ENCODE measurements at places on chromosomes 2 and 18.

GRCh38 chr2:133077269-133077822 lies 407.3 kb upstream of the LYPD1 start:
- DNase-seq, result no peak

- DNase-seq, result peak; percentile 71
These were observed 76.1 kb upstream of the PMAIP1 start for GRCh38 chr18:59823596-59824195.

DNA sequence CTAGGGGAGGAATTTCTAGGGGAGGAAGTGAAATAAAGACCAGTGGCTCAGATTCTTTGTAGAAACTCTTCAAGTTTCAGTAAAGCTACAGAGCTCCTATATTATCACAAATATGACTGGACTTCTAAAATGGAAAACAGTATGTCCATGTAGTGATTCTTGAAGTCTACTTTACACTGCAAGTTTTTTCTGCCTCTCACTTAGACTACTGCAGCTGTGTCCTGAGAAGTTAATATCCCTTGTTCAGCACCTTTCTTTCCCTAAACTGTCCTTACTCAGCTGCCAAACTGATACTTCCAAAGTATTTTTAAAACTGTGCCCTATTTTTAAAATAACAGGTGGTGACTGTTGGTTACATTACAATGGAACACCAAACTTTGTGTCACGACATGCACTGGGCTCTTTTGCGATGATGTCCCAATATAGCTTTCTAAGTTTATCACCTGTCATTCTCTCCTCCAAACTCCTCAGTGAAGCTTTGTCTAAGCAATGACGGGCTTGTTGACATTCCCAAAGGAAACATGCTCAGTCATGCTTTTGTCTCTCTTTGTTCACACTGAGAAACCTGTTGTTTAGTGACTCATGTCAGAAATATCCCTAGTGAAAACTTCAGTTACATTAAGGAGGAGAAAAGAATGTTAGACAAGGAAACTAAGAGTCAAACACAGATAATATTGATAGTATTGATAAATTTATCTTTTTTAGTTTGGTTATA lies 341.1 kb downstream of the ARL6IP6 start:
- DNase-seq, result no peak

DNA sequence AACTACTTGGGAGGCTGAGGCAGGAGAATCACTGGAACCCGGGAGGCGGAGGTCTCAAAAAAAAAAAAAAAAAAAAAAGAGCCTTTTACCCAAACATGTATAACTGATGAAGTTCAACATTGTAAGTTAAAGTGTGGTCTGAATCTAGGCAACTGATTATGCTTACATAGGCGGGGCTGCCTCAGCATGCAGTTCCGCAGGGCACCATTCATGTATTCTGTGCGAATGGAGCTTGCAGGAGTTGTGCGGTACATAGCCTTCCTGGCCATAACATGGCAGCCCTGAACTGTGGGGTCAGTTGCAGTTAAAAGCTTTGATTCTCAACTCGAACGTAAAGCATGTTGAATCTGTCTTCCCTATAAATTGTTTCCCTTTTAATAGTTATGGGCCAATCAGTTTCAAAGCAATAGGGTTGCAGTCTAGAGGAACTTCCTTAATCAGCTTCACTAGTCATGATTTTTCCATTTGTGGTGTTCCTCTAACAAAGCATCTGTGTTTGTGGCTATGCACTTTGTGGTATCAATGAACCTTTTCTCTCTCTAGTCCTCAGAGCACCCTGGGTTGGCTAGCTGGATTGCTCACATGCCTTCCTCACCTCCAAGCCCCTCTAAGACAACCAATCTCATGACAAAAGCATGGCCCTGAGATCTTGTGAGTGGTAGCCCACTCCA lies 30.6 kb upstream of the CEP68 start:
- no peak for DNase-seq

DNA sequence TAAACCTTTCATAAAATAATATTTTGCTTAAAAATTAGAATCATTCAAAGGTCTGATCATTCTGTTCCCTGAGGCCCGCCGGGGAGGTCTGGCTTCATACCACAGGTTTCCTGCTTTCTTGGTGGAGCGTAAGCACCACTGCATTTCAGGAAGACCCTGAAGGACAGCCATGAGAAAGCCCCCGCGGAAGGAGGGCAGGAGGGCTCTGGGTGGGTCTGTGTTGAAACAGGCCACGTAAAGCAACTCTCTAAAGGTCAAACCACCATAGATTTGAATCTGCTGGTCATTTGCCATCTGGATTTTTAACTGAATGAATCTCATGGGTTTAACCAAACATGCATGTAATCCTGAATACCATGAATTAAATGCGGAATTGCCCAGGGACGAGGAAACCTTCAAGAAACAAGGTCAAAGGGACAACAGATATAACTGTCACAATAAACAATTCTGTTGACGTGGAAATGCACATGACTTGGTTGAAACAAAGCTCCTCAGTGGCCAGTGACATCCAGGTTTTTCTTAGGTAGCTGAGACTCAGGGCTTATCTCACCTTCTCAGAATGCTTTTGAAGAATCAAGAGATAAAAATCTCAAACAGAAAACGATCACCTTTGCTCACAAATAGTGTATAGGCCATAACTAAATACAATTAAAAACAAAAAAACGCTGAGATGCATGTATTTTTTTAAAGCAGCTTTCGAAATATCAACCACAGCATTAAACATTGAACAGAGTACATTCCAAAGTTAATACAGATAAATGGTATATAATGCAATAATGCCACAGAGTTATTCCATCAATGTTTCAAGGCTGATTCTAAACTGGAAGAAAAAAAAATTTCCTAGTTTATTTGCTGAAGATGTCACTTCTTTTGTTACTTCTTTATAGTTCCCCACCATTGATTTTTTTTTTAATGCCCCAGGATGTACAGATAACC lies 193.2 kb downstream of the BCL2 start:
- no peak for DNase-seq

GRCh38 chr18:46588971-46589660 lies 67.9 kb downstream of the LOXHD1 start:
- no peak for DNase-seq

DNA sequence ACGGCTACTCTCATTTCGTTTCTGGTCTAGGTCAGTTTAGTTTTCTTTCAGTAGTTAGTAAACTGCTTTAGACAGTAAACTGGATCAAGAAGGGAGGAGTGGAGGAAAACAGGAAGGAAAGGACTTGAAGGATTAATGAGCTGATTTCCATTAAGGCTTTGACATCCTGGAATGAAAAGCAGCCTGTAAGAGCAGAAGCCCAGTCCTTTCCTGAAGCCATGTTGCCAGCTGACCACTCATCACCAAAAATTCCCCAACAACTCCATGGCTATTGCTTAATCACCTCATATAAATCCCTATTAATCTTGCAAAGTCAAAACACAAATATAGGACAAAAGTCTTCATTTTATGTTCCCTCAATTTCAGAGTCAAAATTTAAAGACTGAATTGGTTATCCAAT lies 113.7 kb upstream of the ZFP36L2 start:
- no peak for DNase-seq

DNA sequence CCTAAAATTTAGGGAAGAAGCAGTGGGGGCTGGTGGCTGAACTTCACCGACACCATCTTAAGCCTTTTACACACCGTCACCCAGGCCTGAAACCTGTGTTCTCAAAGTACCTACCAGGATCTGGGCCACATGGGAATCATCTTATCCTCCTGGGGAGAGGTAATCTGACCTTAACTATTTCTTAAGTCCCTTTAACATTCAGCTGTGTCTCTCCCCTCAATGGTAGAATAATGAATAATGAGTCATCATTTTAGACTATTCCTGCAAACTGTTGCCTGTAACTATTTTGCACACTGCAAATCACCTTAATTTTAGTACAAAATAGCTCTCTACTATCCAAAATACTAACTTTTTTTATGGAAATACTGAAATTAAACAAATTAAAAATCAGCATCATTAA lies 149.4 kb upstream of the KLF7 start:
- no peak for DNase-seq

- no peak for DNase-seq
These were observed 37.1 kb downstream of the MEMO1 start for GRCh38 chr2:31973665-31974064.

GRCh38 chr2:213247566-213247965 lies 36.7 kb upstream of the SPAG16 start:
- no peak for DNase-seq

DNA sequence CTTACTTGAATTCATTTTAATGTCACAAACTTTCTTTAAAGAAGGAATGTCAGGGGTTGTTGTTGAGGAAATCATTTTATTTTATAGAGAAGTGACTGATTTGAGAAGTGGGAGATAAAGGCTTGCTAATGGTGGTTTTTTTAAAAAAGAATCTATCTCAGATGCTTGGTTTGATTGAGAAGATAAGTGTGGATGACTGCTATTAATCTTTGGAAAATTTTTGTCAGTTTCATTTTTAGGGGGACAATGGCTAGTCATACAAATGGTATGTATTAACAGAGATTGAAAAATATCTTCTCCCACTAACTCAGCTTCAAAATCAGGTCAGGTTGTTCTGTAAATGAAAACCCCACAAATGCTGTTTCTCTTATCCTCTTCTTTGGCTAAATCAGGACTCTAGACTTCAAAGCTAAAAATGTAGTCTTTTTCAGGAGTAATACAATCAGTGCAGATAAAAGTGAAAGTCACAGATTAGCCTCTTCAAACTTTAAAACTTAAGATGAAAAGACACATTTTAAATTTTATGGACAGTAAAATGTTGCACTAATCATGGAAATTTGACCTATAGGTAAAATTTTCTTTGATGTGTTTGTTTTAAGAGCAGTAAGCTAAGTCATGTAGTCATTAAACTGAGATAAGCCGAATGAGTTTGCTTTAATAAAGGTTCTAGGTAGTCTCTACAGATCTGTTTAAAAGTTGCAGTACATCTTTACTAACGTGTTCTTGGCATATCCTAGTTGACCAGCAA lies 674.2 kb upstream of the VRK2 start:
- DNase-seq, result no peak

DNA sequence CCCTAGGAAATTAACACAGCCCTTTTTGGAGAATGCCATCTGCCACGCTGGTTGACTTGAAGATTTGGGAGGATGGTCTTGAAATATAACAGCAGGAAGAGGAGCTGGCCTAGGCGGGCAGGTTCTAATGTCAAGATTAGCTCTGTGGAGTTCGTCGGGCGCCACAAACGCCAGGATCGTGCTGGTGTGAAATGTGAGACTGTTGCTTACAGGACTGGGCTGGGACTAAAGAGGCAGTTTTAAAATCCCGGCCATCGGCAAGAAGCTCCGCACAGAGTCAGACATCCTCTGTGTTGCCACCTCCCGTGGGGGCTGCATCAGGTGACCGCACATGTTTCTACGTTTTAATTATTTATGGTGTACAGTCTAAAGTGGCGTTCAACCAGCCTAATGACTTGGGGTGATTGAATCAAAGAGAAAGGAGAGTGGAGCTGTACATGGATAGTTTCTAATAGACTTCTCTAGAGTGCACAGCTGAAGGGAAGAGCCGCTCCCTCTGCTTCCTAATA lies 99.4 kb upstream of the BCL11A start:
- DNase-seq, result no peak

- no peak for DNase-seq
These were observed 155.4 kb downstream of the SLC4A3 start for GRCh38 chr2:219782737-219783348.

- DNase-seq, result no peak
These were observed 71.9 kb upstream of the LYPD6 start for GRCh38 chr2:149258531-149258930.

DNA sequence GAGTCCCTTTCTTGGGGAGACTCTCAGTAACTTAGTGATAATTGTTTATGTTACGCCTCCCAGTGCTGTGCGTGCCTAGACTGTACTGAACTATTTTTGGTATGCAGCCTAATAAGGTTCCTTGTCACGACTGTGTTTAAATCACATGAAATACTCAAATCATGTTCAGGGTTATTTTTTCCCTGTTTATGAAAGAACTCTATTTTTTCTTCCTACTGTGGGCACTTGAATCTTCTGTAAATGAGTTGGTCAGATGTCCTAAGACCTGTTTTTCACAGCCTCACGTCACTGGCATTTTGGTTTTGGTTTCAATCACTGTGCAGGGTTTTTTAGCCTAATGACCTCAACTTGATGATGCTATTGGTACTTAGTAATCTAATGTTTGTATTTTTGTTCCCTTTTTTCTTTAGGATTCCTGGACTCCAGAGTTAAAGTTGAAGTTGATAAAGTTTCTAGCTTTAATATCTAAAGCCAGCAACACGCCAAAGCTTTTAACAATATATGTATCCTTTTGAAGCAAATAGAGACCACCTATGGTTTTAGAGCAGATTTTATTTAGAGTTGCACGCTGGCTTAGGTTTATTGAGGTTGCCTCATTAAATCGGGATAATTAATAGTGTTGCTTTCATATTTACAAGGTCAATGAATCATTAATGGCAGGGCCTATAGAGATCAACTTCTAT lies 24.0 kb downstream of the ARMC9 start:
- no peak for DNase-seq

- peak; percentile 85 for DNase-seq
These were observed at the start of gene ABI2 for GRCh38 chr2:203327901-203328759. TSS of gene ABI2 (plus strand) at chr2:203328394. CDS start at chr2:203328515, 121 bp downstream.

All from left lobe of liver (tissue), 2 donors.